Breast epithelium (tissue), 4 donors: ENCODE measurements at places on chromosomes 1 and 21. TPM values are rescaled to one million over a fixed set of nuclear protein-coding genes. Genes with fewer than 3 reads are reported as not detected.

- H3K4me3 ChIP-seq = no peak overlapping the region
- DNase-seq = no peak
- no peaks in the 10 kb centered on the region for H3K4me1 ChIP-seq
- no peaks in the 10 kb centered on the region for H3K36me3 ChIP-seq
Observed at GRCh38 chr1:50739125-50739524, 220.9 kb downstream of the FAF1 start.

The BSDC1 gene
- 123 TPM for total RNA-seq

GRCh38 chr1:226365831-226366231 lies 42.1 kb downstream of the PARP1 start:
- no peaks in the 10 kb centered on the region for H3K4me1 ChIP-seq
- DNase-seq = no peak
- no peak overlapping the region for H3K27ac ChIP-seq
- H3K36me3 ChIP-seq = peaks cover 16% of the 10 kb centered on the region
- H3K4me3 ChIP-seq = no peak overlapping the region

- no peak overlapping the region for H3K4me3 ChIP-seq
- DNase-seq = no peak
- no peaks in the 10 kb centered on the region for H3K4me1 ChIP-seq
- no peaks in the 10 kb centered on the region for H3K36me3 ChIP-seq
- H3K27ac ChIP-seq = no peak overlapping the region
Observed at GRCh38 chr1:231693361-231694074, 66.9 kb downstream of the DISC1 start.

GRCh38 chr1:226982451-226983177 lies 42.5 kb downstream of the COQ8A start:
- no peak for DNase-seq
- peaks cover 2% of the 10 kb centered on the region for H3K4me1 ChIP-seq
- H3K27me3 ChIP-seq = no peaks in the 10 kb centered on the region

- no peak overlapping the region for H3K4me3 ChIP-seq
- no peaks in the 10 kb centered on the region for H3K4me1 ChIP-seq
- no peaks in the 10 kb centered on the region for H3K27me3 ChIP-seq
- no peak for DNase-seq
Observed at GRCh38 chr1:70091811-70092210, 113.6 kb downstream of the LRRC40 start.

The CPLANE2 gene
- 9.5 TPM for total RNA-seq

- H3K27me3 ChIP-seq = no peaks in the 10 kb centered on the region
- no peaks in the 10 kb centered on the region for H3K4me1 ChIP-seq
- H3K27ac ChIP-seq = peak overlapping the region; percentile 78
- DNase-seq = peak; percentile 74
- no peaks in the 10 kb centered on the region for H3K36me3 ChIP-seq
- no peak overlapping the region for H3K4me3 ChIP-seq
Observed at GRCh38 chr1:232767305-232768074, 37.7 kb upstream of the MAP10 start.

- H3K27me3 ChIP-seq = no peaks in the 10 kb centered on the region
- H3K36me3 ChIP-seq = no peaks in the 10 kb centered on the region
- H3K4me3 ChIP-seq = no peak overlapping the region
- no peaks in the 10 kb centered on the region for H3K4me1 ChIP-seq
- H3K27ac ChIP-seq = no peak overlapping the region
Observed at GRCh38 chr1:231959225-231959884, 332.8 kb downstream of the DISC1 start.

The DAP3 gene
- total RNA-seq = 143 TPM

DNA sequence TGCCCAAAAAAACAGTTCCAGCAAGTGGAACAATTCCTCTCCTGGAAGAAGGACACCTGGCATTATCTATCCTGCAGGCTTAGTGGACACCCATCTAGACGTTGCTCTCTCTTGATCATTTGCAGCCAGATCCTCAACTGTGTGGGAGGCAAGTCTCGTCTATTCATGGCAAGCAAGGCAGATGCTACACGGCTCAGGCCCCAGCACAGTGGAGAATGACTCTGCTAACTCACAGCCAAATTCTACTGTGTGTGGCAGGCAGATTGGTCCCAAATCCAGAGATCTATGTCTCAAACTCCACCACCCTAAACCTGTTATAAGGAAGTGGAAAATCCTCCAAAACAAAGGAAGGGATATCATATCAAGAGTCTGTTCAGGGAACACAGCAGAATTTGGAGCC lies 7.0 kb downstream of the TNNT2 start:
- H3K27me3 ChIP-seq = no peaks in the 10 kb centered on the region
- no peak overlapping the region for H3K27ac ChIP-seq
- DNase-seq = no peak
- H3K4me3 ChIP-seq = no peak overlapping the region
- no peaks in the 10 kb centered on the region for H3K36me3 ChIP-seq

- H3K4me1 ChIP-seq = no peaks in the 10 kb centered on the region
- no peak overlapping the region for H3K4me3 ChIP-seq
- no peaks in the 10 kb centered on the region for H3K36me3 ChIP-seq
- no peak for DNase-seq
- H3K27me3 ChIP-seq = no peaks in the 10 kb centered on the region
- no peak overlapping the region for H3K27ac ChIP-seq
Observed at GRCh38 chr1:3642919-3643675, 6.8 kb downstream of the WRAP73 start.

DNA sequence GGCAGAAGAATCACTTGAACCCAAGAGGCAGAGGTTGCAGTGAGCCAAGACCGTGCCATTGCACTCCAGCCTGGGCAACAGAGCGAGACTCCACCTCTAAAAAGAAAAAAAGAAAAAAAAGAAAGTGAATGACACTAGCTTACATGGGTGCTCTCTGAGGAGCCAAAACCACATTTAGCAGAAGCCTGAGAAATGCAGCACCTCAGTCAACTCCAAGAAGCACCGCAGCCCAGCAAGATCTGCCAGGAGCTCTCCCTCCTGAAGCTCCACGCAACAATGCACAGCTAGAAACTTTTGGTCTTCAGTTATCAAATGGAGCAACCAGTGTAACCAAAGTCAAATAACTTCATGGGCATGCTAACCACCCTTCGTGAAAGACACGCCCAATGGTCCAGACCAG lies 229.1 kb downstream of the SETD4 start:
- H3K27me3 ChIP-seq = no peaks in the 10 kb centered on the region
- H3K4me3 ChIP-seq = no peak overlapping the region
- H3K27ac ChIP-seq = no peak overlapping the region
- H3K4me1 ChIP-seq = no peaks in the 10 kb centered on the region

- H3K27me3 ChIP-seq = no peaks in the 10 kb centered on the region
- H3K4me3 ChIP-seq = no peak overlapping the region
- H3K36me3 ChIP-seq = no peaks in the 10 kb centered on the region
- H3K4me1 ChIP-seq = no peaks in the 10 kb centered on the region
- no peak for DNase-seq
Observed at GRCh38 chr1:109193653-109194590, 19.8 kb upstream of the SARS1 start.

DNA sequence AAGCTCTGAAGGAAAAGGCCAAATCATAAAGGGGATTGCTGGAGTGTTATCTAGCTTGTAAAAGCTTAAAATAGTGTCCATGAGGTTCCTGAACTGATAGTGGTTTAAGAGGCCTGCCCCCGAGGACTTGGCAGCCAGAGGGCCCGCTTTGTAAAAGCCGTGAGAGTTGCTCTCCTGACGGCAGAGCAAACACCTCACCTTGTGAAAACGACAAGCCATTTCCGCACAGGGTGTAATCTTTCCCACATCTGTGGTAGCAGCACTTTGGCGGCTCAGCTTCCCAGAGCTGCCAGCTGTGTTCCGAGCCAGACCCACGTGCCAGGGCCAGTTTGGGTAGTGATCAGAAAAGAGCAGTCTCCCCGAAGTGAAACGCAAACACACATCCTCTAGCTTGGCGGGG lies 37.0 kb downstream of the SERBP1 start:
- H3K36me3 ChIP-seq = no peaks in the 10 kb centered on the region
- H3K4me1 ChIP-seq = no peaks in the 10 kb centered on the region
- peak; percentile 58 for DNase-seq
- no peaks in the 10 kb centered on the region for H3K27me3 ChIP-seq
